Activated naive CD8-positive, alpha-beta T cell treated with anti-CD3 and anti-CD28 coated beads for 36 hours (primary cell): ENCODE measurements at places on chromosomes 7 and 10. TPM values are rescaled to one million over a fixed set of nuclear protein-coding genes. Genes with fewer than 3 reads are reported as not detected.

ELAPOR2 gene
- 2.2 TPM for total RNA-seq

CPA2 gene
- 0.16 TPM for total RNA-seq

ZNF138 gene
- total RNA-seq, result 10.6 TPM

AOAH gene
- total RNA-seq, result 7.1 TPM

SPDYE9 gene
- total RNA-seq, result not detected

HOXA5 gene
- total RNA-seq, result not detected

NEURL1 gene
- total RNA-seq, result 3.1 TPM

ACTR3C gene
- 2.8 TPM for total RNA-seq

VPS37D gene
- total RNA-seq, result 0.44 TPM

JCAD gene
- total RNA-seq, result 0.14 TPM

SH2D4B gene
- total RNA-seq, result 0.08 TPM

FAS gene
- 33.4 TPM for total RNA-seq

CALHM3 gene
- not detected for total RNA-seq

ZNF735 gene
- not detected for total RNA-seq

AKR1C8 gene
- total RNA-seq, result not detected

TM9SF3 gene
- 86.7 TPM for total RNA-seq

PDK4 gene
- not detected for total RNA-seq

CCDC146 gene
- 0.93 TPM for total RNA-seq

ITGA8 gene
- not detected for total RNA-seq

GPAM gene
- total RNA-seq, result 14.2 TPM

DKK1 gene
- not detected for total RNA-seq

UPK3B gene
- total RNA-seq, result not detected

ZNF25 gene
- 5.5 TPM for total RNA-seq

UNCX gene
- not detected for total RNA-seq

GPR15LG gene
- total RNA-seq, result not detected

CUL2 gene
- 51.5 TPM for total RNA-seq

MMRN2 gene
- not detected for total RNA-seq

MMD2 gene
- not detected for total RNA-seq

CACNB2 gene
- total RNA-seq, result not detected

AASS gene
- total RNA-seq, result 1.8 TPM

TIMM23 gene
- 117 TPM for total RNA-seq

OR2AE1 gene
- total RNA-seq, result not detected

MOGAT3 gene
- not detected for total RNA-seq

TLX1 gene
- total RNA-seq, result not detected

EVX1 gene
- total RNA-seq, result not detected

CCDC186 gene
- total RNA-seq, result 8.3 TPM

ACSM6 gene
- total RNA-seq, result not detected

CCDC71L gene
- 16.4 TPM for total RNA-seq

TBX20 gene
- not detected for total RNA-seq

CCDC3 gene
- 0.06 TPM for total RNA-seq

ZNF804B gene
- total RNA-seq, result not detected

MKI67 gene
- 196 TPM for total RNA-seq

BRAT1 gene
- 37.8 TPM for total RNA-seq

CACNA2D1 gene
- not detected for total RNA-seq

GIMAP6 gene
- total RNA-seq, result 34.8 TPM

FBXO24 gene
- 0.80 TPM for total RNA-seq

FGL2 gene
- 1.4 TPM for total RNA-seq

LRIT1 gene
- not detected for total RNA-seq

IRF5 gene
- total RNA-seq, result 3.8 TPM

HOXA9 gene
- not detected for total RNA-seq

IFIT1B gene
- not detected for total RNA-seq

TFPI2 gene
- total RNA-seq, result not detected

GNGT1 gene
- total RNA-seq, result not detected

ZNF282 gene
- total RNA-seq, result 30.7 TPM

TSPAN14 gene
- total RNA-seq, result 39.6 TPM

HOXA1 gene
- total RNA-seq, result 0.35 TPM
